ENCODE measurements at places on chromosomes 1 and 21.

DNA sequence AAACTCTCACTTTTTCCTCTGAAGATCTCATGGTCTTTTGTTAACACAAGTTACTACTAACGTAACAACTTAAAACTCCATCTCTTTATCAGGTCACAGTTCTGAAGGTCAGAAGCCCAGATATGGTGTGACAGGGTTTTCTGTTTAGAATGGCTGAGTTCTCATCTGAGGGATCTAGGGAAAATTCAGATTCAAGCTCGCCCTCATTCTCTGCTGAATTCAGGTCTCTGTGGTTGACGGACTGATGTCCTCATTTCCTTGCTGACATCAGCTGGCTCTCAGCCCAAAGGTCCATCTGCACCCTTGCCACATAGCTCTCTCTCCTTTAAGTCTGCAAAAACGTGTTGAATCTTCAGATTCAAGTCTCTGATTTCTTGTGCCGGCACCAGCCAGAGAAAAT, 6.1 kb upstream of the NTPCR start:
- no peak for DNase-seq

DNA sequence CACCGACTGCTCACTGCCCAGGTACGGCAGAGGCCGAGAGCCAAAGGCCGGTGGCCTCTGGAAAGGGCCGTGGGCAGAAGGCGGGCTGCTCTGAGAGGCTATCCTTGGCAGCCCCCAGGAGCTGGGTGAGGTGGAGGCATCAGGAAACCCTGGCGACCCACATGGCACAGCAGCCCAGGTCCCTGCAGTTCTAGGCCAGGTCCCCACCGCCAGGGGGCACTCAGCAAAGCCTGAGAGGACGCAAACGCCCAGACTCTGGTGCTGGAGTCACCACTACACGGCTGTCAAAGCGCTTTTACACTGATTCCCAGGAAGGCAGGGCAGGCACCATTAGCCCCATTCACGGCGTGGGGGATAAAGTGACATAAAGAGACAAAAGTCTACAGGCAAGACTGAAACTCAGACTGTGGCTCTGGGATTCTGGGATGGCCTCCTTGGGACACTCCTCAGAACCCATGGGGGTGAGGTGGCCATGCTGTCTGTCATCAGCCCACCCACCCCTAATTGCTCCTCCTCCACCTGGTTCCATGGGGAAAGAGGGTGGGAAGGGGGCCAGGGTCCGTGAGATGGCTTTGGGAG, 4.9 kb downstream of the PLEKHG5 start:
- DNase-seq: peak; percentile 88

- no peak for DNase-seq
Observed at GRCh38 chr1:201241736-201242135, 41.6 kb upstream of the PKP1 start.

- DNase-seq: no peak
Observed at GRCh38 chr1:181133969-181134418, 45.5 kb downstream of the IER5 start.

GRCh38 chr1:167443757-167444156, 74.6 kb downstream of the CD247 start:
- DNase-seq: no peak

- DNase-seq: no peak
Observed at GRCh38 chr1:42209526-42210251, 45.1 kb upstream of the GUCA2A start.

GRCh38 chr1:54277451-54278341, 77.7 kb downstream of the MRPL37 start:
- DNase-seq: no peak

DNA sequence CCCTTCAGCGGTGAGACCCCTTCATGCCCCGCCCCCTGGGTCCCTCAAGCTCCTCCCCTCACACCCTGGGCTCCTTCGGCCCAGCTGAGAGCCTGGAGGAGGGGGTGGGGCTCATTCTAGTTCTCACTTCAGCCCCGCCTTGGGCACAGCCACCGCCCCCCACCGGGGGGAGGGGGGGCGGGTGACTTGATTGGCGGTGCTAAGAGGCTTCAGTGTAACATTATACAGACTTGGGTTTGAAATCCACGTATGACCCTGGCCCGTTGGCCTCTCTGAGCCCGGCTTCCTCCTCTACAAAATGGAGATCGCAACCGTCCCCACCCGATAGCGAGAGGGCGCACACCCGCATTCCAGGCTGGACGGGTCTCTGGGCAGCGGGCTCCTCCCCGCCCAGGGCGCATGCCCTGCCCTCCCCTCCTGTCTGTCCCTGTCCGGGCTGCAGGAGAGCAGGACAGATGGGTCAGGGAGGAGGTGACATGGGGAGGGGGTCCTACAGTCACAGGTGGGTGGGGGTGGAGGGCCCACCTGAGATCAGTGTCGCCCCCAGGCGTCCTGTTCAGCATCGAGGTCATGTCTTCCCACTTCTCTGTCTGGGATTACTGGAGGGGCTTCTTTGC, 5.1 kb downstream of the CLCNKB start:
- peak; percentile 61 for DNase-seq

- peak; percentile 75 for DNase-seq
Observed at GRCh38 chr1:46446646-46447498, 42.8 kb upstream of the DMBX1 start.

DNA sequence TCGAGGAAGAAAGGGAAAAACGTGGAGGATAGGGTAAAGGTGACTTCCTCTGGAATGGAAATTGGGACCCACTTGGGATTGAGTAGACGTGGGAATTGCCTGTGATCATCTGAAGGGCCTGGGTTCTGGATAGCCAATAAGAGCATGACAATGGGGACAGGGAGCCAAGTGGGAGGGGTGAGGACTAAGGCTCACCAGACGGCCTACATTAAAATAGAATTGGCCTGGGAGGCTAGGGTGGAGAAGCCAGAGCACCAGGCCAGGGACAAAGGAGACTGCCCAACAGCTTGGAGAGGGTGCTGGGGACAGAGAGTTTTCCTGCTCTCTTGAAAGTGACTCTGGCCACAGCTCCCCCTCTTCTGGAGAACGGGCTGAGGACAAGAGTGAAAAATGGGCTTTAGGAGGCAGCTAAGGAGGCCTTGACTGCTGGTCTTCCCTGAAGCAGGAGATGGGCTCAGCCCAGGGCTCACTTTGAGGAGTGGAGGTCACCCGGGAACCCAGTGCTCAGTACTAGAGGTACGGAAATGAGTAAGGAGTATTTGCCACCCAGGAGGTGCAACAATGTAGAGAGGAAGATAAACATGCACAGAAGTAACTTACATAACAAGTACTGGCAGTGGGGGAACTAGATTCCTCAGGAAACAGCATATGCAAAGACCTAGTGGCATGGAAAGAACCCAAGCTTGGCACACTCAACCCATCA, 18.8 kb downstream of the INKA2 start:
- no peak for DNase-seq

GRCh38 chr1:37169743-37170275, 135.5 kb upstream of the GRIK3 start:
- DNase-seq: no peak

- no peak for DNase-seq
Observed at GRCh38 chr1:172108161-172108893, 267.0 kb downstream of the DNM3 start.

- no peak for DNase-seq
Observed at GRCh38 chr1:248404024-248404423, 1.2 kb downstream of the OR2T1 start.
